ENCODE measurements at places on chromosomes 7 and 10.

GRCh38 chr10:103394180-103394579, 2.1 kb downstream of the ATP5MK start:
- DNase-seq, result no peak

DNA sequence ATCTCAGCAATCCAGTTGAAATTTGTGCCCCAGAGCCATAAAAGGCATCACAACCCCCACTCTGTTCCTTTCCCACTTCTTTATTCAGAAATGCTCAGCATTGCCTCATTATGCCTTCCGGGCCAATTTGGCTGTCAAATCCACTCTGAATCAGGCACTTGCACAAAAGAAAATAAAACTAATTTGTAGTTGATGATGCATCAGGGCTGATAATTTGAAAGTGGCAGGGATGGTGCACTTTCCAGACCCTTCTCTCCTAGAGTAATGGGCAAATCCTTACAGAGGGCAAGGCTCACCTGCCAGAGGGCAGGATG, 147.9 kb upstream of the PDE1C start:
- DNase-seq, result no peak

DNA sequence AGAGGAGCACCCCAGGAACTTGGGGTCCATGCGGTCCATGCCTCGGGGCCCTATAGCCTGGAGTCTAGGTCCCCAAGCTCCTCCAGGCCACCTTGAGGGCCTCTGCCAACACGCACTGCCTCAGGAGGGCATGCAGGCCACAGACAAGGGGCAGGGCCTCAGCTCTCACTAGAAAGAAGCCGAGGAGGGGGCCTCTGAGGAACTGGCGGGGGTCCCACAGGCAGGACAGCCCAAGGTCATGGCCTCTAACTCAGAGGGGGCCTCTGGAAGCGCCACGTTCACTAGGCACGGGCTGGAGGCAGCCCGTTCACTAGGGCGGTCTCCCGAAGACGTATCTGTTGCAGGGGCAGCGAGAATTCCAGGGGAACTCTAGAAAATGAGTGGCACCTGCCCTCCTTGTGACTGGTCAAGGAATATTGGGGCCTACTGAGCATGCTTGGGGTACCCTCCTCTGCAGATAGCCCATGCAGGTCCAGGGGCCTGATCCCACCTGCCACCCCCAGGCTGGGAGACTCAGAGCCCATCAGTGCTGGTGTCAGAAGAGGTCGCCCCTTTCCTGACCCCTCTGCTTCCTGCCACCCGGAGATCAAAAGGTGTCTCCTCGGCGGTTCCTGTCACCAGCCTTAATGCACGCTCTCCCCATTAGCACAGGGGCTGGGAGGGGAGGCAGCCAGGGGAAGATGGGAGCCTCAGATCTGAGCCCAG, 86.7 kb upstream of the RET start:
- DNase-seq, result no peak

- no peak for DNase-seq
Observed at GRCh38 chr10:114780577-114781184, 40.9 kb upstream of the FHIP2A start.

DNA sequence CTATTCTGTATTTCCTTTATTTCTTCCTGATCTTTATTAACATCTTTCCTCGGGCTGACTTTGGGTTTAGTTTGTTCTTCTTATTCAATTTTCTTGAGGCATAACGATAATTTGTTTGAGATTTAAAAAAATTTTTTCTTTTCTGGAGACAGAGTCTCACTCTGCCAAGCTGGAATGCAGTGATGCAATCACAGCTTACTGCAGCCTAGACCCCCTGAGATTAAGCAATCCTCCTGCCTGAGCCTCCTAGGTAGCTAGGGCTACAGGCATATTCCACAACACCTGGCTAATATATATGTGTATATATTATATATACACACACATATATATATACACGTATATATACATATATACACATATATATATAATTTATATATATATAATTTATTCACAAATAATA, 540.2 kb downstream of the NXPH1 start:
- no peak for DNase-seq

DNA sequence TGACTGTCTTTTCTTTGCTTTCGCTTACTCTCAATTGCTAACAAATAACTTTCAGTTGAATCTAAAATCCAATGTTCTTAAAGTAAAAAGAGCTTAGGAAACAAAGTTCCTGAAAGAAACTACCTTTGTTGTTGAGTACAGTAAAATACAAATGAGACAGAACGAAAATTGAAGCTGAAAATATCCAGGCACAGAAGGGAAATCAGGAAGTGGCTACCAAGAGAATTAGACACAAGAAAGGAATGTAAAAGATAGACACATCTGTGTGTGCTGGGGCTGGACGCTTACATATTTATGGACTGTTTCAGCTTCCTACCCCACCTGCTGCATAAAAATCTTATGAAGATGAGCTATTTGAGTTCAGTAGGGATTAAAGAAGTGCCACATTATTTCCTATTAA, 161.7 kb upstream of the PLXDC2 start:
- no peak for DNase-seq

- DNase-seq, result no peak
Observed at GRCh38 chr7:142697270-142697669, 52.0 kb upstream of the PRSS1 start.

GRCh38 chr7:77247206-77247850, 47.7 kb upstream of the FGL2 start:
- peak; percentile 94 for DNase-seq

GRCh38 chr7:55212838-55213237, 152.3 kb upstream of the LANCL2 start:
- DNase-seq, result no peak

GRCh38 chr7:7257899-7258692, 75.8 kb downstream of the C1GALT1 start:
- no peak for DNase-seq

GRCh38 chr10:44564361-44564760, 179.5 kb upstream of the CXCL12 start:
- no peak for DNase-seq

- DNase-seq, result no peak
Observed at GRCh38 chr10:35924759-35925158, 282.7 kb upstream of the FZD8 start.

- DNase-seq, result no peak
Observed at GRCh38 chr7:32153006-32153405, 82.8 kb upstream of the PDE1C start.

DNA sequence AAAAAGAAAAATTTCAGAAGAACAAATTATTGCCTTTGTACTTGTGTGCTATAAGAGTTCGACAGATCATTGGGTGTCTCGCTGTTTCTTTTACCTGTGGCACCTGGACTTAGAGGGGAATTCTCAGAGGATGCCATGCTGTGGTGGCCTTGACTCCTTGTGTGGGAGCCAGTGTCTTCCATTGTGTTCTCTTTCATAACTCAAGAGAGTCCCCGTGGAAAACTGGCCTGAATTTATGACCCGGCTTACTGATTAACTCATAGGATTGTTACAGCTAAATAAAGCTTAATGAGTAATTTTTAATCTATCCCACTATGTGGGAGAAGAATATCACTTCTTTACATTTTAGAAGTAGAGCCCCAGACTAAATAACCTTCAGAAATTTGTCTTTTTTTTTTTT, 54.5 kb downstream of the UBE3C start:
- no peak for DNase-seq

GRCh38 chr10:45410807-45411606, 37.0 kb downstream of the ALOX5 start:
- DNase-seq, result no peak

DNA sequence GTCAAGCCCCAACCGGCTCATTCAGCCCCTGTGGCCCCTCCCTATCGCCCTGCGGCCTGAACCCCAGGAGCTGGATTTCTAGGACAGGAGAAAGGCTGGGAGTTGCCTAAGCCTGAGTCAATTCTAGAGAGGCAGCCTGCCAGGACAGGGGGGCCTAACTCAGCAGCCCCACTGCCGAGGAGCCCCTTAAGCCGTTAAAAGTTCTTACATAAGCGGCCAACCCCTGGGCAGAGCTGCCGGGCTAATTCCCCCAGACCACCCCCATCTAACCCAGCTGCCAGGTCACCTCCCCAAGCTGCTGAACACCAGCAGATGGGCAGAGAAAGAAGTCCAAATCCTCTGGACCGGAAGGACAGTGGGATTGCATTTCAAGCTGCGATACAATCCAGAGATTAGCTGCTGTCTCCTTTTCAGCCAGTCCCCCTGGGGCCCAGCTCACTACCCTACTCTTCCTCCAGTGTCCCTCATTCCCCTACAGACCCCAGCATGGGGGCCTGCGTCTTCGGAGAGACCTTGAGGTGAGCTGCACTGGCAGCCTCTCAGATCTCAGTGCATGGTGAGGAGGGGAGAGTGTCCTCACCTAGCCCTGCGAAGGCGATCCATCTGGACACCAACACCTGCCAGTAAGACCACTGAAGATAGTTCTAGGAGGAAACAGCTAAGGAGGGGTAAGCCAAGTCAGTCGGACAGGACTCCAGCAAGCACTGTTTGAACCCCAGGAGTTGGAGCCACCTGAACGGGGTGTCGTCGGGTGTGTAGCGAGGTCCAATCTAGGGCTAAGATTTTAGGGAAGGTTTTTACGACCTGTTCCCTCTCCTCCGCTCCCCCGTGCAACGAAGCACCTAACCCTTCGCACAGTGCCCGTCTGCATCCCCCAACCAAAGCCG, 830 bp downstream of the IMPDH1 start:
- no peak for DNase-seq

DNA sequence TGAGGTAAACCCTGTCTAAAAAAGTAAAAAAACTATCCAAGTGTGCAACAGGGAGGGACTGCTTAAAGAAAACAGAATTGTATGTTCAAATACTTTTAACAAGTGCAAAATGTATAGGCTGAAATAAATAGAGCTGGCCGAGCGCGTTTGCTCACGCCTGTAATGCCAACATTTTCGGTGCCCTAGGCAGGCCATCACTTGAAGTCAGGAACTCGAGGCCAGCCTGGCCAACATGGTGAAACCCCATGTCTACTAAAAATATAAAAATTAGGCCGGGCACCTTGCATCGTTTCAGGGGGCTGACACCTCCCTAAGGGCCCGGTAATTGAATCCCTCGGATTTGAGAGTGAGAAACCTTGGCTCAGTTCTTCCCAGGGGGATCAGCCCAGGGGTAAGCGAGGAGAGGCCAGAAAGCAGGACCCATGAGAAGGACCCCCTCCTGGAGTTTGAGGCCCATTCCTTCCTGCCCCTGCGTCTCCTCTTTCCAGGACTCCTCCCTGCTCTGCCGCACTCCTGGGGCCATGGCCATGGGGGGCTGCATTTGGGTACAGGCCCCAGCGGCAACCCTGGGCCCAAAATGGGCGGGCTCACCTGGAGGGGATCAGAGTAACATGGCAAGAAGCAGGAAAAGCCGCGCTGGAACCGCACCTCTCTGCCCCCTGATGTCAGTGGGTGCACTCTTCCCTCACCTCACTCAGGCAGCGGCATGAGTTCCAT, 75.5 kb upstream of the TMEM248 start:
- no peak for DNase-seq

DNA sequence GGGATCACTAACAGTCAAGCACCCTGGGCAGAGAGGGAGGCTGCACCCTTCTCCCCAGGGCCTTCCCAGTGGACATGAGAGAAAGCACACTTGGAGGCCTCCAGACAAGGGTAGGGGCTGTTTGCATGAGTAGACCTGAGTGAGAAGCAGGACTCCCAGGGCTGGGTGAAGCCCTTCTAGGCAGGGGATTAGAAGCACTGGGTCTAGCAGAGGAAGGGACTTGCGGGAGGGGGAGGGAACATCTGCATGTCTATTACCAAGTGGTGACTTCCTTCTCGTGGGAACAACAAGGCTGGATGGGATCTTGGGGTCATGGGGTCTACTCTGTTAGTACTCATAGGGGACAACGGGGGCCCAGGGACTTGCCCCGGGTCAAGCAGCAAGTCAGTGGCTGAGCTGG, 67.8 kb downstream of the EMX2 start:
- DNase-seq, result no peak

DNA sequence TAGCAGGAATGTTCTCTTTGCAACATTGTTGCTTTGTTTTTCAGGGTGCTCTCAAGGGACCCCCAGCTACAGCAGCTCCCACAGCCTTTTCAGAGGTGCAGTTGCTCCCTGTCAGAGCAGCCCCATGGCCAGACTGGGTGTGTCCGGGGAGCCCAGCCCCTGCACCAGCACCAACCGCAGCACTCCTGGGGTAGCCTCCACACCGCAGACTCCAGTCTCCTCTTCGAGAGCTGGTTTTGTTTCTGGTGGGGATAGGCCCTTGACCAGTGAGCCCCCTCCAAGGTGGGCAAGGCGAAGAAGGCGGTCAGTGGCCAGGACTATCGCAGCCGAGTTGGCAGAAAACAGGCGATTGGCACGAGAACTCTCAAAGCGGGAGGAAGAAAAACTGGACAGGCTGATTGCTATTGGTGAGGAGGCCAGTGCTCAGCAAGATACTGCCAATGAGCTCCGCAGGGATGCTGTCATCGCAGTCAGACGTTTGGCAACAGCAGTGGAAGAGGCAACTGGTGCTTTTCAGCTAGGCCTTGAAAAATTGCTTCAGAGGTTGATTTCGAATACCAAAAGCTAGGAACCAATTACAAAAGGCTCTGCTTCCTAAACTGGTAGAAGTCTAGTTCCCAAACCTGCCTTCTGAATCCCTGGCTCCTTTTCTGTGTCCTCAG, 5.4 kb downstream of the HSPA14 start:
- no peak for DNase-seq

DNA sequence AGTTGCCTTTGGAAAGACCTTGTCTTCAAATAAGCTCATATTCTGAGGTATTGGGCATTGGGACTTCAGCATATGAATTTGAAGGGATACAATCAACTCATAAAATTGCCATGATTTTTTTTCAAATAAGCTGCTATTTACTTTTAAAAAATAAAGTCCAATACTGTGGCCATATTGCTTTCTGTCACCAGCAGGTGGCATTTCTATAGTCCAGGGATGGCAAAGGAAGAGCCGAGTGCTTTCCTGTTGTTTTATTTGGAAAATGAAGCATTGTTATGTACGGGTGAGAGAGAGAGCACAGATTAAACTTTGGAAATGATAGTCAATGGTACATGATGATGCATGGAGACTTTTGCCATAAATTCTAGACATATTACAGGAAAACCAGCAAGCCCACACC, 104.1 kb upstream of the DPP6 start:
- DNase-seq, result no peak

GRCh38 chr10:51034769-51035168, 39.5 kb upstream of the PRKG1 start:
- DNase-seq, result no peak

- no peak for DNase-seq
Observed at GRCh38 chr7:149218469-149219420, 20.7 kb upstream of the ZNF212 start.

DNA sequence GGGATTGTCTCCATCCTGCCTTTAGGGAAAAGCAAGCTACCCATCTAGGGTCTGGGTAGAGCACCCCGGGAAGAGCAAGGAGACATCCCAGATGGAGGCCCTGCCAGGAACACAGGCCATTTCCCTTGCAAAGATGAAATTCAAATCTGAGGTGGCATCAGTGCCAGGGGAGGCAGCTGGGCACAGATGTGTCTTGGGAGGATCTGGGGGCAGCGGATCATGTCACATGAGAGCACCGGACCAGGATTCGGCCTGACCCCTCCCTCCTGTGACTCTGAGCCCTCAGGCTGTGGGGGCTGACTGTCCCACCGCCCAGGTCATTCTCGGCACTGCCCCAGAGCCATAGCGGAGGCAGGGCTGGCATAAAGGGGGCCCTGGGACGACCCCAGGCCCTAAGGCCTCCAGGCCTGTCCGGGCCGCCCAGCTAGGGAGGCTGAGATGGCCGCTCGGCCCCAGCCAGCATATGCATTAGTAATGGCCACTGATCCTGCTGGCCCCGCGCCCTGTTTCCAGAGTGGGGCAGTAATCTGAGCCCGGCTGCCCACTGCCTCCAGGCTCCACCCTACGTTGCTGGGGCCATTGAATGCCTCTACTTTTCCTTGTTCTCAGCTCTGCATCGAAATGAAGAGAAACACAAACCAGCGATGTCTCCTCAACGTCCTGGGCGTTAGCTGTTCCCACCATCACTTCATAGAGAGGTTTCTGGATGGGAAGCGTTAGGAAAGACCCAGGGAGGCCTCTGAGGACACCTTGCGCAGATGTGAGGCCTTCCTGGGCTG, 148.5 kb downstream of the UBE2H start:
- no peak for DNase-seq

Measured in stimulated activated CD4-positive, alpha-beta T cell treated with anti-CD3 and anti-CD28 coated beads, Interleukin-2, amount 100 ng/mL, for 24 hours (primary cell).